Activated CD4-positive, alpha-beta T cell treated with anti-CD3 and anti-CD28 coated beads, Interleukin-2, amount 10 ng/mL, durations not matched to agents 24 days and 14 days (primary cell): ENCODE measurements at places on chromosomes 2 and 18.

DNA sequence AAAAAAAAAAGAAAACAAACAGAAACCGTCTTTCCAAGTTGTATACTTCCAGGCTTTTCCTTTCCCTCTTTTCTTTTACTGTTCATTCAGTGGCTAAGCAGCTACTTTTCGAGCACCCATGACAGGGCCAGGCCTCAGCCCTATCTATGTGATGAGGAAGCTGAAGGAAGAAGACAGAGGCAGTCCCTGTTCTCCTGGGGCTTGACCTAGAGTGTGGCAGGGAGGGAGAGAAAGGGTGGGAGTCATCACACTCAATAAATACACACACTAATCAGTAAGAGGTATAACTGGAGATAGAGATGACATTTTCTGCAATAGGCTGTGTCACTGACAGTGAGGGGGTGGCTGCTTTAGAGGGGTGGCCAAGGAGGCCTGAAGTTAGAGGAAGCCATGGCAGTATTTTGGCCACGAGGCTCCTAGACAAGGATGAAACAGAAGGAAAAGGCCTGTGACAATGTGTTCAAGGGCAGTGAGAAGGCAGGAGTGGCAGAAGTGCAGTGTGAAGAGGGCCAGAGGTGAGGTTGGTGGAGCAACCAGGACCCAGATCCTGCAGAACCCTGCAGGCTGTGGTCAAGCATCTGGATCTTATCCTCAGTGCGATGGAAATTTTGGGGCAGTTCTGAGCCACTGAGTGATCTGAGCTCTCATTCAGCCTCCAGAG lies 131.8 kb upstream of the TTC39C start:
- DNase-seq, result no peak
- no peaks in the 10 kb centered on the region for H3K36me3 ChIP-seq
- H3K27me3 ChIP-seq, result peaks cover 10% of the 10 kb centered on the region
- H3K4me3 ChIP-seq, result no peak overlapping the region
- peaks cover 27% of the 10 kb centered on the region for H3K4me1 ChIP-seq
- peak overlapping the region; percentile 35 for H3K27ac ChIP-seq

DNA sequence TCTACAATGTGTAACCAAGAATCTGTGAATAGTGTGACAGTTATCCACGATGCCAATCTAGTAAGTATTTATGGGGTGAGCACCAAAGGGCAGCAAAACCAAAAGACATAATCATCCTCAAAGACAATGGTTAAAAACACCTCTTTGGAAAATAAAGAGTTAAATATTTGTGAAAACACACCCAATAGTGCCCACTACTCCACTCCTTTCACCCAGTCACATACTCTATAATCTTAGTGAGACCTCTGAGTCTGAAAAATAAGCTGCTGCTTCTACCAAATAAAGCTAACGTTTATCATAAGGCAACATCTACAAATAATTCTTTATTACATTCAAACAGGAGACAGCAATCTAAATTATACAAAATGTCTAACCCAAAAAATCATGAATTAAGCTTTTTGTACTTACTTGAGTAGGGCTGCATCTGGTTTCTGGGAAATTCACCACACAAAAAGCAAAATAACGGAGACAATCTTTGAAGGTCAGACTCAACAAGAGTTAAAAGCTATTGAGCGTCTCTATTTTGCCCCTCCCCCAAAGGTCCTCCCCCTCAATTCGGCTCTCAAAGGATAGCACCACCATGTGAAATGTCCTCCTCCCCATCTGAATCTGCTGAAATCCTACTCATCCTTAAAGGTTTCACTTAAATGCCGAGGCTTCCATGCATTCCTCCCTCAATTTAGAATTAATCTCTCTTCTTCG lies 2.0 kb downstream of the RAPH1 start:
- peak overlapping the region; percentile 80 for H3K4me3 ChIP-seq
- DNase-seq, result no peak
- H3K4me1 ChIP-seq, result peaks cover 28% of the 10 kb centered on the region
- H3K36me3 ChIP-seq, result peaks cover 10% of the 10 kb centered on the region
- peaks cover 53% of the 10 kb centered on the region for H3K27me3 ChIP-seq

DNA sequence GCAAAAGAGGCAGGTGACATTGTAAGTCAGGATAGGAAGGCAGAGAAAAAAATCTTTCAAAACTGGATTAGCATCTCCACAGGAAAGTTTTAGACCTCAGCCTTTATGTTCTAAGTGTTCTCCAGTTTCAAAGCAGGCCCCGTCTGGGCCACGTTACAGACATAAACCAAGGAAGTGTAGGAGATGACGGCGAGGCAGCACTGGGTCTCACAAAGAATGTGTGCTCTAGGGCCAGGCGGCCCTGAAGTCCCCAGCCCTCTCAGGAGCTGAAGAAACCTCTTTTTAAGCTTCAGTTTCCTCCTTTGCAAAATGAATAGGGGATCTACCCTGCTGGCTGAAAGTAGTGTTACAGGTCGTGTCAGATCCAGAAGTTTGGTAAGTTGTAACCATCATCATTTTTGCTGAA lies 81.7 kb downstream of the SPRED2 start:
- no peaks in the 10 kb centered on the region for H3K36me3 ChIP-seq
- H3K4me3 ChIP-seq, result no peak overlapping the region
- H3K27ac ChIP-seq, result no peak overlapping the region
- H3K4me1 ChIP-seq, result peaks cover 23% of the 10 kb centered on the region

GRCh38 chr2:139917690-139918384 lies 1137.6 kb upstream of the NXPH2 start:
- H3K4me3 ChIP-seq, result no peak overlapping the region
- H3K4me1 ChIP-seq, result no peaks in the 10 kb centered on the region
- H3K27ac ChIP-seq, result no peak overlapping the region
- DNase-seq, result no peak
- no peaks in the 10 kb centered on the region for H3K27me3 ChIP-seq
- no peaks in the 10 kb centered on the region for H3K36me3 ChIP-seq

DNA sequence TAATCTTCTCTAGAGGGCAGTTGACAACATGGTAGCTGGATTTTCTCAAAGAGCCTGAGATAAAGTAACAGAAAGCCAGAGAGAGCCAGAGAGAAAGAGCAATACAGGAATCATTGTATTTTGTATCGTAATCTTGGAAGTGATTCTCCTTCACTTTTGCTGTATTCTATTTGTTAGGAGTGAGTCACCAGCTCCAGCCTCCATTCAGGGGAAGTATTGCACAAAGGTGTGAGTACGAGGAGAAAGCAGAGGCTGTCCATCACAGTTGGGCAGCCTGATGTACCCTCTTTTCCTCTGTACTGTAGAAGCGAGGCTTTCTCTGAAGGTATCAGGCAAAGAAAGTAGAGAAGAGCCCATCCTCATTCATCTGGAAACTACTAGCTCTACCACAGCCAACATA lies 176.8 kb downstream of the KCNS3 start:
- no peaks in the 10 kb centered on the region for H3K36me3 ChIP-seq
- no peak for DNase-seq
- H3K4me1 ChIP-seq, result no peaks in the 10 kb centered on the region
- no peaks in the 10 kb centered on the region for H3K27me3 ChIP-seq

DNA sequence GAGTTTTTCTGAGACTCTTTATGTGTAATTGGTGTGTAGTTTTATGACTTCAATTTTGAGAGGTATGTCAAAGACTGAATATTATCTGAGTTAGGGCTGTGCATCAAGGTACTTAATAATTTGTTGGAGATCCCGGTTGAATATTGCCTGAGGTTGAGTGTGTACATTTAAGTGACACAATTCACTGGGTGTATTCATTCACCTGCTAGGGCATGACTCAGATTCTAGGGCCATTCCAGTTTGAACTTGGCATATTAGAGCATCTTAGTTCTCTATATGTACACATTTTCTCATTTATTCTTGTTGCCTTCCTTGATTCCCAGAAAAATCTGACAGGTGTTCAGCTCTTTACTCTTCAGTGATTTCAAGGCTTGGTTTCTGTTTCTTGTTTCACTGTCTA lies 12.5 kb downstream of the MAP4K4 start:
- no peak overlapping the region for H3K4me3 ChIP-seq
- peaks cover 51% of the 10 kb centered on the region for H3K4me1 ChIP-seq
- no peak for DNase-seq
- no peak overlapping the region for H3K27ac ChIP-seq

DNA sequence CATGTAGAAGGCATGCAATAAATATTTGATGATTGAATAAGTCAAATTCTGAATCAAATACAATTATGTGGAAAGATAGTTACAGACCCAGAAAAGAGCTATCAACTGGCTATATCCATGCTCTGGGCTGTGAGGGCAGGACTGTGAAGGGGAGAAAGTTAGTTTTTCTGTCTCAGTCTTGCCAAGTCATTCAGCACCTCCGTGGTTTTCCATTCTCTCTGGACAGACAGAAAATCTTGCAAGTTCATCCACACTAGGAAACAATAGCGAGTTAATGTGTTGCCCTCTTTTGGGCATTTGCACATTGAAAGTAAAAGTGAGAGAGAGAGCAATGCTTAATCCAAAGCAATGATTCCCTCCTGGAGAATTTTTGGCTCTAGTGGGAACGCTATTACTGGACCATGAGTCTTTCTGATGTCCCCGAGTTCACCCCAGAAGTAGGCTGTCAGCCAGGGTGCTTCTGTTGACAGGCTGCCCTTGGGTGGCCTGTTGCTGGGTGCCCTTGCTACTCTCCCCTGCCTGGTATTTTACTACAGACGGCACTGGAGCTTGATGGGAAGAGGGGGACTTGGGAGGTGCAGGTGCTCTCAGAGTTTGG lies 238.3 kb downstream of the LOXHD1 start:
- no peaks in the 10 kb centered on the region for H3K27me3 ChIP-seq
- no peak overlapping the region for H3K27ac ChIP-seq
- no peak for DNase-seq
- no peak overlapping the region for H3K4me3 ChIP-seq
- peaks cover 4% of the 10 kb centered on the region for H3K4me1 ChIP-seq

GRCh38 chr2:59073286-59073685 lies 832.2 kb upstream of the FANCL start:
- no peak for DNase-seq
- H3K27me3 ChIP-seq, result no peaks in the 10 kb centered on the region
- H3K4me1 ChIP-seq, result no peaks in the 10 kb centered on the region
- no peaks in the 10 kb centered on the region for H3K36me3 ChIP-seq
- no peak overlapping the region for H3K4me3 ChIP-seq

DNA sequence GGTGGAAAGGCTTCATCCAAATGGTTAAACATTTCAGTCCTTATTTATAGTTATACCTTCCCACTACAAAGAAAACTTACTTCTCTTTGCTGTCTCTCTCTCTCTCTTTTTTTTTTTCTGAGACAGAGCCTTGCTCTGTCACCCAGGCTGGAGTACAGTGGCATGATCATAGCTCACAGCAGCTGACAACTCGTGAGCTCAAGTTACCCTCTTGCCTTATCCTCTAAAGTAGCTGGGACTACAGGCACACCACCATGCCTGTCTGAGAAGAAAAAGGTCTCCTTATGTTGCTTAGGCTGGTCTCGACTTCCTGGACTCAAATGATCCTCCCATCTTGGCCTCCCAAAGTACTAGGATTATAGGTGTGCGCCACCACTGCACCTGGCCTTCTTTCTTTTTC lies 32.3 kb upstream of the OLA1 start:
- H3K27me3 ChIP-seq, result peaks cover 16% of the 10 kb centered on the region
- no peak overlapping the region for H3K27ac ChIP-seq
- no peaks in the 10 kb centered on the region for H3K4me1 ChIP-seq
- DNase-seq, result no peak
- H3K4me3 ChIP-seq, result no peak overlapping the region

- H3K4me3 ChIP-seq, result no peak overlapping the region
- no peak for DNase-seq
- H3K27ac ChIP-seq, result no peak overlapping the region
These were observed 1454.4 kb upstream of the CELF4 start for GRCh38 chr18:39019989-39020388.

GRCh38 chr2:176084611-176085119 lies 903 bp upstream of the EVX2 start:
- H3K27me3 ChIP-seq, result peaks cover 78% of the 10 kb centered on the region
- peak overlapping the region; percentile 29 for H3K27ac ChIP-seq
- H3K36me3 ChIP-seq, result peaks cover 4% of the 10 kb centered on the region
- H3K4me3 ChIP-seq, result no peak overlapping the region
- peak; percentile 55 for DNase-seq

- H3K27me3 ChIP-seq, result peaks cover 7% of the 10 kb centered on the region
- DNase-seq, result no peak
- no peak overlapping the region for H3K4me3 ChIP-seq
- no peak overlapping the region for H3K27ac ChIP-seq
- H3K4me1 ChIP-seq, result no peaks in the 10 kb centered on the region
- peaks cover 1% of the 10 kb centered on the region for H3K36me3 ChIP-seq
These were observed 129.0 kb upstream of the ACVR2A start for GRCh38 chr2:147715807-147716206.

DNA sequence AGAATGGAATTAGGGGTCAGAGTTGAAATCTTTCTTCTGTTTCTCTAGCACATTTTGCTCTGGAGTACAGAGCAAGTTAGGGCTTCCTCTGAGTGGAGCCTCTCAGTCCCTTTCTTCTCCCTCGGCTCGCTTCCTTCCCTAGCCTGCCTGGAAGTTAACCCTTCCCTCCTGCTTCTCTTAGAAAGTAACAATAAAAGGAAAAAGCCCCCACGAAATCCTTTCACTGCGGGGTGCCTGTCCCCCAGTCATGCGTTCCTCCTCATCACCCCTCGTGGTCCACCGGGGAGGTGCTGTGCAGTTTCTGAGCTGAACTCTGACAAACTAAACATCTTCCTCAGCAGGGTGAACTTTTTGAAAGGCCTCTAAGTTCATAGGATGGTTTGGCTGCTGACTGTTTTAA lies 2.0 kb downstream of the IGFBP2 start:
- H3K4me1 ChIP-seq, result peaks cover 30% of the 10 kb centered on the region
- peak overlapping the region; percentile 88 for H3K4me3 ChIP-seq
- peak overlapping the region; percentile 55 for H3K27ac ChIP-seq
- DNase-seq, result peak; percentile 60
- H3K36me3 ChIP-seq, result peaks cover 21% of the 10 kb centered on the region

DNA sequence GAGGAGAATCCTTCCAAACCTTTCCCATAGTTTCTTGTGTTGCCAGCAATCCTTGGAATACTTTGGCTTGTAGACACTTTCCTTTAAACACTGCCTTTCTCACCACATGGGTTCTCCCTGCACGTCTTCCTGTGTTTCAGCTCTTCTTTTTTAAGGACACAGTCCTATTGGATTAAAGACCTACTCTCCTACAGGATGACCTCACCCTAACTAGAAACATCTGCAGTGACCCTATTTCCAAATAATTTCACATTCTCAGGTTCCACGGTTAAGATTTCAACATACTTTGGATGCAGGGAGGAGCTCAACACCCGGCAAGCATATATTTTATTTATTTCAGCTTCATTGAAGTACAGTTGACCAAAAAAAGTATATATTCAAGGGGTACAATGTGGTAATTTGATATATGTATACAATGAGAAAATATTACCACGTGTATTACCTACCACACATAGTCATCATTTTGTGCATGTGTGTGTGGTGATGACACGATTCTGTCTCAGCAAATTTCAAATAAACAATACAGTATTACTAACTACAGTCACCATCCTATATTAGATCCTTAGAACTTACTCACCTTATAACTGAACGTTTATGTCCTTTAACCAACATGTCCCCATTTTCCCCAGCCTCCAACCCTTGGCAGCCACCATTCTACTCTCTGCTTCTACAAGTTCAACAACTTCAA lies 745.0 kb downstream of the CBLN2 start:
- no peaks in the 10 kb centered on the region for H3K36me3 ChIP-seq
- H3K4me1 ChIP-seq, result no peaks in the 10 kb centered on the region
- H3K27ac ChIP-seq, result no peak overlapping the region
- H3K4me3 ChIP-seq, result no peak overlapping the region

DNA sequence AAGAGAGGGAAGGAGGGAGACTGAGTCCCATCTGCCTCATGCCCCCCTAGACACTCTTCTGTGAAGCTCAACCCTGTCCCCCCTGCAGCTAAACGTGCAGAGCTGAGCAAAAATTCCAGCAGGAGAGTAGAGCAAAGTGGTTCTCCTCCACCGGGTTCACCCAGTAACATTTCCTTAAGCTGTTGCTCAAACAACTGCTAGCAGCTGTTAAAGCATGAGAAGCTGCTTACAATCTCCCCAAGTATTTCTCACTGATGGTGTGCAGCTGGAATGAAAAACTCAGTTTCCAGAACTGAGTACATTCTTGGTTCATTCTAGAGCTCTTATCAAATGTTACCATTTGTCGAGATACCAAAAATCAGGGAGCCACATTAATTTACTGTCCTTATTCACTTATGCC lies 92.3 kb downstream of the STK39 start:
- no peak overlapping the region for H3K4me3 ChIP-seq
- peaks cover 15% of the 10 kb centered on the region for H3K36me3 ChIP-seq
